ENCODE measurements at places on chromosomes 2 and 18. TPM values are rescaled to one million over a fixed set of nuclear protein-coding genes. Genes with fewer than 3 reads are reported as not detected.

AQP4 gene
- 57.9 TPM for total RNA-seq

ARHGAP15 gene
- 19.2 TPM for total RNA-seq

NCKAP5 gene
- 9.0 TPM for total RNA-seq

LAMA1 gene
- total RNA-seq = 12.2 TPM

CLEC4F gene
- total RNA-seq = not detected

MERTK gene
- 2.4 TPM for total RNA-seq

Data from frontal cortex (tissue), 4 donors.